ENCODE measurements at places on chromosomes 6 and 20. TPM values are rescaled to one million over a fixed set of nuclear protein-coding genes. Genes with fewer than 3 reads are reported as not detected.

DNA sequence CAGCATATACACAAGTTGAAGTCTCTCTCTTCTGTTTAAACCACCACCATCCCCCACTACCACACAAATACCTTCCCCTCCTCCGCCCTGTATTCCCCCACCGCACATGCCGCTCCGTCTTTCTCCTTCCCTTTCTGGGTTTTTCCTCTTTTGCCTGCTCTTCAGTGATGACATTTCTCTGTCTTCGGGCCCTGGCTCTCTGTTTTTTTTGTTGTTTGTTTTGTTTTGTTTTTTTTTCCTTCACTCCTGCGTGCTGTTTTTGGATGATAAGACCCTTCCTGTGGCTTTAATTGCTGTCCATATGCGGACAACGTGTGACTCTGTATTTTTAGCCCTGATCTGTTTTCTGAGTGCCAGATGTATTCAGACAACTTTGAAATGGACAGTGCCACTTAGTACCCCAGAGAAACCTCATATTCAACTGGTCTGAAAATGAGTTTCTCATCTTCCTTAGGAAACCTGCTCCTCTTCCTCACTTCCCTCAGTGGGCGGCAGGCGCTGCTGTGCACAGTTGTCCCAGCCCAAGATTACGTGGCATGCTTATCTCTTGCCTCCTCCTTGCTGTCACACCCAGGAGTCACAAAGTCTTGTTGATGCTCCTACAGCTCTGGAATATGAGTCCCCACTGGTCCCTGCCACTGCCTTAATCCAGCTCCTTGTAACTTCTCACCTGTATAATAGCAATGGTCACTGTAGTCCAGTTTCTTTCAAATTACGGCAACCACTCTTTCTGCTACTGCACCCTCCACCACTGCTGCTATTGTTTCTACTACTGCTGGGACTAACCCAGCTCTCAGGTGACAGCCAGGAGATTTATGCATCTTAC, 8.2 kb downstream of the PPP1R14C start:
- DNase-seq, result no peak

- DNase-seq, result no peak
These were observed 42.3 kb upstream of the NAA20 start for GRCh38 chr20:19974630-19975435.

GRCh38 chr6:77290798-77291197, 172.5 kb downstream of the HTR1B start:
- DNase-seq, result peak; percentile 50

GRCh38 chr6:153989989-153990388, 49.1 kb upstream of the OPRM1 start:
- no peak for DNase-seq

- DNase-seq, result no peak
These were observed 3.3 kb downstream of the ASCC3 start for GRCh38 chr6:100877851-100878250.

SNAI1 gene
- total RNA-seq, result 6.9 TPM

DNA sequence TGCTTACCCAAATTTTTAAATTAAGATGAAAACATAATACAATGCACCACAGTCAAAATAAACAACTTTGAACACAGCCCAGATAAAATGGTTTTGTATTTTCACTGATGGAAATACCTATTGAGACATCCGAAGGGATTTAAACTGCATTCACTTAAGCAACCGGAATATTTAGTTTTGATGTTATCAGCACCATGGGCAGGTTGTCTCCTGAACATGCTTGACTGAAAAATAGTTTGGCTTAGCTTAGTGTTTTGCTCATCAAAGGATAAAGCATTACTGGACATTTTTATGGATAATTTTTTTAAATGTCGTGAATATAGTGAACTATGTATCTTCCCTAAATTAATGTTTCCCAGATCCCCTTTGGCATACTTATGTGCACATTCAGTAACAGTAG, 177.5 kb downstream of the GJA1 start:
- no peak for DNase-seq

RUNX2 gene
- 4.3 TPM for total RNA-seq

Data from glomerular endothelial cell (primary cell).